Activated naive CD8-positive, alpha-beta T cell treated with anti-CD3 and anti-CD28 coated beads, Interleukin-2, amount 50 U/mL, for 24 hours (primary cell): ENCODE measurements at places on chromosomes 6 and 20.

DNA sequence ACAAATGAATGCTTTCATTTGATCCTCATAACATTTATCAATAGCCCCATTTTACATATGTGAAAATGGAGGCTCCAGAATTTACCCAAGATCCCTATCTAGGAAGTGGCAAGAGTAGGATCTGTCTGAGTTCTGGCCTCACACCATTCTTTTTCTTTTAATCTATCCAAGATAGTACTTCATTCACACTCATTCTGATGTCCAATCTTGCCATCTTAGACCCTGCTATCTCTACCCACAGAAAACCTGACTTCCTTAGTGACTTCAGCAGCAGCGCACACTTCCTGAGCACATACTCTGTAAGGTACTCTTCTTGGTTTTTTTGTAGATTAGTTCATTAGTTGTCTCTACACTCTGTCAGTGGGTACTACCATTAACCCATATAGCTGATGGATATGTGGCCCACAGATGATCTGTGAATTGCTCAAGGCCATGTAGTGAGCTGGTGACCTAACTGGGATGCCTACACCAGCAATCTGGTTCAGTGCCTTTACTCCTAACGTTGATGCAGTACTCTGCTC lies 36.3 kb downstream of the COX4I2 start:
- DNase-seq: no peak

GRCh38 chr6:135592276-135592675 lies 94.7 kb upstream of the AHI1 start:
- DNase-seq: no peak

DNA sequence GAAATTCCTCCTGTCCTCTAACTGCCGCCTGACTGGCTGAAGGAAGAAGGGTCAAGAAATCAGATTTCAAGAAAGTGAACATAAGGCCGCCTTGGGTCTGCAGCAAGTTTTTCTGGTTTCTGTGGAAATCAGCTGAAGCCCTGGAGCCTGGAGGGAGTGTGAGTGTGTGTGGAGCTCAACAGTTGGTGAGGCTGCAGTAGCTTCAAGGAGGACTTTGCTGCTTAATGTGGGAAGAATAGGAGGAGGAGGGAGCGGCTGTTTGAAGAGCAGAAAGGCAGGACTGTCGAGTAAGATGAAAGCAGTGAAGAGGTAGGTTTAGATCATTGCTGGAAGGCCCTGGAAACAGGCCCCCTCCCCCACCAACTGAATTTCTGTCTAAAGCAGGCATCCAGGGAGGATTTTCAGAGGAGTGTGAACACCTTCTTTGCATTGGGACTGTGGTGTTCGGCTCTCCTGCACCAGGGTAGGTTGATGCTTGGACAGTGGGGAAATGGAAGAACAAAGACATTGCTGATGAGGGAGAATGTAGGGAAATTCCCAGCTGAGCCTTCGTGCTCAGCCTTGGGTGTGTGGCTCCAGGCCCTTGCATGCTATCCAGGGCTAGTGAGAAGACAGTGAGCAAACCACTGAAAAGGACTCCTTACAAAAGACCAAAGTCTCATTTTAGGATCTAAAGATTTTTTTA lies 79.5 kb upstream of the VSTM2L start:
- no peak for DNase-seq

- no peak for DNase-seq
Measured at GRCh38 chr20:56427797-56428196, 15.7 kb downstream of the CASS4 start.

GRCh38 chr6:34318499-34319470 lies 70.0 kb upstream of the SMIM29 start:
- DNase-seq: no peak

DNA sequence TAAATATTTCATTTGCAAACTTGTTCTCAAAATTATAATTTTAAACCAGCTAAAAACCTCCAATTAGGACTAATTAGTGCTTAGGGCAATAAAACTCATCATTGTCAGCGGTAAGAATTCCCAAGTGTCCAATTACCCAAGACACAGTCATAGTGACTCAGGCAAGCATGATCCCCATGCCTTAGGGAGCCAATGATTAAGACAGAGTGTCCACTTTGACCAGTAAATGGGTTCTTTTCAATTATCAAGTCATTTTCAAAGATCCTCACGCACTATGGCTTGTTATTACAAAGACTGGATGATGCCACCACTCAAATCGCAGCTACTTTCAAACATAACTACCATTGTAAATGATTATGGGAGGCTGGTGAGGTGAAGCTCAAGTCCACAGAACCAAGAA lies 114.0 kb downstream of the BFSP1 start:
- DNase-seq: no peak
